ENCODE measurements at places on chromosomes 2 and 18.

GRCh38 chr18:51135364-51135763, 62.1 kb downstream of the MEX3C start:
- no peak for DNase-seq

DNA sequence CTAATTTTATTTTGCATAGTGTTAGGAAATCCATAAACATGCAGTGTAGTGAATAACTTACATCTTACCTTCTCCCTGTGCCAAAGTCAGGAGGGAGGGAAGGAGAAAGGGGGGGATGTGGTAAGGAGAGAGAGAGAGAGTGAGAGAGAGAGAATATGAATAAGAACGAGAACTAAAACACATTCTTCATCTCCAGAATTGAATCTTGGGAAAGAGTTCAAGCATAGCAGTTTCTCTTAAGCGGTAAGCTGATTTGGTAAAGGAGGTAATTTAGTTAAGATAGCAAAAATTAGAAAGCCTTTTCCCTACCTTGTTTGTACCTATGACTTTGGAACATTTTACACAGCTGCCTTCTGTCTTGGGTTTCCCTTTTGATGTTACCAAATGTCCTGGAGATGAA, 15.7 kb downstream of the ERMN start:
- DNase-seq, result no peak

- DNase-seq, result peak; percentile 44
Observed at GRCh38 chr2:216692636-216693413, 2.5 kb downstream of the IGFBP5 start.

GRCh38 chr2:172137109-172137508, 34.4 kb upstream of the DLX2 start:
- DNase-seq, result no peak

GRCh38 chr2:241976296-241976695, 106.8 kb downstream of the RTP5 start:
- DNase-seq, result no peak

DNA sequence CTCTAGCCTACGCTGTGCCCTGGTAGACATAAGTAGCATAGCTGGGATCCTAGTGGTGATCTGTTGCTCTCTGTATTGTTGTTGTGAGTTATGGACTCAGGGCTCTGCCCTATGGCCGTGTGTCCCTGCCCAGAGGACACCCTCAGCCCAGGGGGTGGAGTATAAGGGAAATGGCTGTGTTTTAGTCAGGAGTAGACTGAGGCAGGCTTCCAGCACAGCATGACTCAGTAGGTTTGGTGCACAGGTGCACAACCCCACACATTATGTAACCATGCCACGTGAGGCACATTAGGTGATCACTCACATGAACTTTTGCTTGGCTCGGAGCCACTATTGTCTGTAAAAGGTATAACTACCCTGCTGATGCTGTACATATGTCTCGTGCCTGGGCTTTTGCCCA, 59.9 kb upstream of the PEX13 start:
- no peak for DNase-seq

GRCh38 chr2:159419403-159419802, 132.9 kb upstream of the WDSUB1 start:
- DNase-seq, result no peak

DNA sequence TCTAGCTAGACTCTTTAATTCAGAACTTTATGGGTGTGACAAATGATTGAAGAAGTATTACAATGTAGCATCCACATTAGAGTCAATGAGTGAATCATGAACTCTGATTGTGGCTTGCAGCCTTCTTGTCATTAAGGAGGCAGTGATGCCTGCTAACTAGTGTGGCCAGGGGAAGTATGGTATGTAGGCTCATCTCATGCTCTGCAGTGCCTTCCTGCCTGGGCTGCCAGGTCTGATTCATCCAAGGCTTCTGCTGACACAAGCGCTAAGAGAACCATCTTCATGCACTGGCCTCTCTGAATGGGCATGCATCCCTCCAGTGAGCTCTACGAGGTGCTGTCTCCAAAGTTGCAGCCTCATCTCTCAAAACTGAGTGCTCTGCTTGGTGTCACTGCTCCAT, 144.3 kb downstream of the MTCL1 start:
- DNase-seq, result no peak

DNA sequence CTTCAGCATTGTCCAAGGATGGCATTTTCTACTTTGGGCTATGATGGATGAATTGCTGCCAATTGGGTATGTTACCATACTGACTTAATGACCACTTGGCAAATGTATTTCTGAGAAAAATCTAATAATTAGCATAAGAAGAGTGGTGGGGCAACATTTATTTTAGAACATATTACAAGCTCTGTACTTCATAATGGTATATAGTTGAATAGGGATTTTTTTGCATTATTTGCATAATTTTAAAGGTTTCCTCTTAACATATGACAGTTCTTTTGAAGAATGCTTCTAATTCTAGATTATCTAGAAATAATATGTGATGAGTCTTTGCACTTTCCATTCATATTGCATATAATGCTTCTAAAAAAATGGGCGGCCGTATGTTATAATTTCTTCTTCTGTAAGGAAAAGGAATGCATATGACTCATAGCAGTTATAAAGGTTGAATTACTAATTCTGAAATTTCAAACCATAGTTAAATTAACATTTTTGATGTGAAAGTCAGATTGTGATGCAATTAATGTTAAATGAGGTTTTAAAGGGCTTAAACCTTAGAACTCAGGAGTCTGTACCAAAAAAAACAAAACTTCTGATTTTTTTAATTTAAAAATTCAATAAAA, 1652.3 kb upstream of the SLC39A10 start:
- DNase-seq, result no peak

- DNase-seq, result no peak
Observed at GRCh38 chr2:226135861-226136548, 663.6 kb downstream of the IRS1 start.

DNA sequence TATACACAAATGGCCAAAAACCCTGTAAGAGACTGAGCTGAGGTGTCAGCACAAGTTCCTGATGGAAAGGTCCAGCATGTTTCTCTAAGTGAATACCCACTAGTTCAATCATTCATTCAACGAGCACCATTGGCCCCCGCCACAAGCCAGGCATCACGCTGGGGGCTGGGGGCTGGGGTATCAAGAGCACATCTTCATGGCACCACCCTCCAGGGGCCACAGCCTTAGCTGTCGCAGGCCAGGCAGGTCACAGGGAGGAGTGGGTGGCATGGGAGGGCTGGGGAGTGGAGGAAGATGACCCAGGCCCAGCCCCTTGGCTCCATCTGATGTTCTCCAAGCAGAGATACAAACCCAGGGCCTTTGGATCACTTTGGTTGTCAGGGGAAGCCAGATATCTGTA, 97.9 kb downstream of the ACKR3 start:
- DNase-seq, result no peak

DNA sequence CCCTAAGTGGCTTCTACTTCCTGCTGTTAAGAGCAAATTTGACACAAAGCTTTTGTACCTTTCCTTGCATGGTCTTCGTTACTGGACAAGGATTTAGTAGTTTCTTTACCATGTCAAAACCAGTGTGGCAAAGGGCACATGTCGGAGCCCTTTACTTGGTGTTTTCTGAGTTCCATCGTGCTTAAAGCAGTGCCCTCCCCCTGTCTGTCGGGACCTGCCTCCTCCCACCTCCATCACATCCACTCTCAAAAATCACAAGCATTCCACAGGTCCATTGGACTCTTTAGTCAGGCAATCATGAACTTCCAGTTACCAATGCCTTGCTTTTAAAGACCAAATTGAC, 763 bp downstream of the CCDC141 start:
- DNase-seq, result peak; percentile 4

DNA sequence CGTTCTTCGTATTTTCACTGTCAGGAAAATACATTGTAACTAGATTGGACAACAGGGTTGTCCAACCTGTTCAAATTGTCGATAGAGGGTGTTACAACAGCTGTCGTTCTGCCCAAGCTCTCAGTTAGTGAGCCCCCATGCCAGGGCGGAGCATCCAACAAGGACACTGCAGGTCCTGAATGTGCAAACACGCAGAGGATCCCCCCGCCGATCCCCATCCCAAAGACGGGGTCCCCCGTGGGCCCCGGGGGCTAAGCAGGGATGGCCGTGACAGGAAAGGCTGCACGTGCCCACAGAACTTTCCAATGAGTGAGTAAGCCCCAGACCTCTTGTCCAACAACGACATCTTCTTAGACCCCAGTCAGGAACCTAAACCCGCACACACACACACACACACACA, 140.8 kb downstream of the PXDN start:
- no peak for DNase-seq

DNA sequence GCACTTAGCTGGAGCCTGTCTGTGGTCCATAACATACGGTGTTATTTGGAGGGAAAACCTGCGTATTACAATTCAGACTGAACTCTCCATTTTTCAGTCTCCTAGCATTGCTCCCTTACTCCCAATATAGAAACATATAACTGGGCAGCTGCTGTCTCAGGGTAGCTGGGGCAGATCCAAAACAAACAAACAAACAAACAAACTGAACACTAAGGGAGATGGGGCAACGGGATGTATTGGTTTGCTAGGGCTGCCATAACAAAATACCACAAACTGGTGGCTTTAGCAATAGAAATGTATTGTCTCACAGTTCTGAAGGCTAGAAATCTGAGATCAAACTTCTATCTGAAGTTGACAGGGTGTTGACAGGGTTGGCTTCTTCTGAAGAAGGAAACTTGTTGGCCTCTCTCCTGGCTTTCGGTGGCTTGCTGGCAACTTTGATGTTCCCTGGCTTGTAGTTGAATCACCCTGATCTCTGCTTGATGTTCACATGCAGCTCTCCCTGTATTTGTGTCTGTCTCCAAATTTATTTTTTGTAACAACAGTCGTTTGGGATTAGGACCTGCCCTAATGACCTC, 329.3 kb upstream of the ZNF804A start:
- no peak for DNase-seq

- no peak for DNase-seq
Observed at GRCh38 chr2:108454440-108454839, 5.4 kb downstream of the GCC2 start.

GRCh38 chr2:60547841-60548240, 5.6 kb downstream of the BCL11A start:
- DNase-seq, result no peak

DNA sequence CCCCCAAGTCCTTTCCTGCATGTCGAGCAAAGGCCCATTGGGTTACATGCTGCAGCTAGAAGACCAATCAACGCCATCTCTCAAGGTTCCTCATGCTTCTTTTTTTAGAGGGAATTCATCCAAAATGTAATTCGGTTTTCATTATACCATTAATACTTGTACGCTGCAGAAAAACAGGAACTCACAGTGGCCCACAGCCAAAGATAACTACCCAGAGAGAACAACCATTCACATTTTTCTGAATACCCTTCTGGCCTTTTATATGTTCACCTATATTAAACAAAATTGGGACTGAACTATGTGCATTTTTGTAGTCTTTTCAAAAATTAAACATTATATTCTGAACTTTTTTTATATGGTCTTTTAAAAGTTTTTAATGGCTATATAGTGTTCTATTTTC, 25.8 kb downstream of the FARP2 start:
- DNase-seq, result no peak

GRCh38 chr2:165239856-165240515, 772 bp downstream of the SCN2A start:
- no peak for DNase-seq

DNA sequence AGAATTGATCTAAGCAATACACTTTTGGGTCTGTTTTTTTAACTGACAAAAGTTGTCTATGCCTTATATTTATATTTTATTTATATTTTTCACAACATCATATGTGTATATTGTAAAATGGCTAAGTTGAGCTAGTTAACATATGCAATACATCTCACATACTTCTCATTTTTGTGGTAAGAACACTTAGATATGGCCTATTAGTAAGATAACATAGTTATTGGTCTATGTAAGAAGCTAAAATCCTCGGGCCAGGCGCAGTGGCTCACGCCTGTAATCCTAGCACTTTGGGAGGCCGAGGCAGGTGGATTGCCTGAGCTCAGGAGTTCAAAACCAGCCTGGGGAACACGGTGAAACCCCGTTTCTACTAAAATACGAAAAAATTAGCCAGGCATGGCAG, 275.6 kb upstream of the ID2 start:
- DNase-seq, result no peak

DNA sequence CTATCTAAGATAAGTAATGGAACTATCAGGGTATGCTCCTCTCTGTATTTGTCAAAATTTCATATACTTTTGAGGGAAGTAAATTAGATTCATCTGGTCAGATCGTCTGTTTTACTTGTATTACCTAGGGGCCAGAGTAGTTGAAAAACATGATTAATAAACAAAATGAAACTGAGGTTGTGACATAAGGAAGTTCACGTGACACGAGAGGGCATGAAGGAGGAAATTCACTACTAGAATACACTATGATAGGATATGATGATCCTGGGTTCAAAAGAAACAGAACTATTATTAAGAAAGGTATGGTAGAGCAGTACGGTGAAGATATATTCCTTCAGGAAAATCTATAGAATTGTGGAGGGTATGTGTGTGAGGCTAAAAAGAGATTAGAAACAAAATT, 58.4 kb upstream of the SPAG16 start:
- DNase-seq, result no peak
